Cortex of kidney (tissue), 1 donor: ENCODE measurements at places on chromosomes 7 and 10.

DNA sequence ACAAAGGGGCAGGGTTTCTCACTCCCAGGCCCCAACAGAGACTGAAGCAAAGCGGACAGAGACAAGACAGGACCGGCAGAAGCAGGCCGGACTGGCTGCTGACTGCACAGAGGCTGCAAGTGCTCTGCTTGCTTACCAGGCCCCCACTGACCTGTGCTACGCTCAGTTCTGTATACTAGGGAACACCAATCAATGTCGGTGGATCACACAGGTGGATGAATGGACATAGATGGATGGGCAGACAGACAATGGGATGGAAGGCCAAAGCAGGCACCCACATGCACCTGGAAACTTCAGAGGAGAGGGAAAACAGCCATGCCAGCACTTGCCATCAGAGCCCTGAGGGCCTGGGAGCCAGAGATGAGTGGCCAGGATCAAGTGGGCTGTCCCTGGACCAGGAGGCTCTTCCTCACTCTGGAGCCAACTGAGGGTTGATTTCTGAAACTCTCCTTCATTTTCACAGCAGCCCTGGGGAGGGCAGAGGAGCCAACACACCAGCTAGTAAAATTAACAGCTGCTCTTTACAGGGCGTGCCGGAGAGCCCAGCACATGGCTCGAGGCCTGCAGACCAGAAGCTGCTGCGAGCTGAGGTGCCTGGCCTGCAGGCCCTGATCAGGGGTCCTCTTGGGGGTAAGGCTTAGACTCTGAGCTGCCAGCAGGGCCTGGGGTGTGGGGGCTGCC is 243.6 kb downstream of the KCNMA1 start:
- no peak for DNase-seq

- no peak for DNase-seq
Measured at GRCh38 chr7:94440451-94441039, 45.9 kb downstream of the COL1A2 start.

GRCh38 chr10:122591736-122592135 is 31.2 kb downstream of the DMBT1 start:
- no peak for DNase-seq

DNA sequence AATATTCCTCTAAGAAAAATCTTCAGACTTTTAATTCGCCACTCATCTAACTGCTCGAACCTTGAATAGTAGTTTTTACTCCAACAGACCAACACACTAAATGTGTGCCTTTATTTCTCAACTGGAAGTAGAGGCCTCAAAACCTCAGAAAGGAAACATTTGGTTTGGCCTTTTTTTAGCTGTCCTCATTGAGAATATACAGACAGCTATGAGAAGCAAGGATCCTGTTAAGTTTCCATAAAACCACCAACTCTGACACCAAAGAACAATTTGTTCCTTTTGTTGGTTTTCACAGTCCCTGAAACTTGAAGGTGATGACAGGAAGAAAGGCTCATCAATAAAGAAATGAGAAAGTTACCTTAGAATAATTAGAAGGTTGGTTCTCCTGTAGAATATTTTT is 199.2 kb upstream of the MEOX2 start:
- no peak for DNase-seq

GRCh38 chr10:77104459-77104980 is 533.1 kb downstream of the KCNMA1 start:
- no peak for DNase-seq

GRCh38 chr7:157674715-157675426 is 338.1 kb downstream of the DNAJB6 start:
- DNase-seq = no peak

DNA sequence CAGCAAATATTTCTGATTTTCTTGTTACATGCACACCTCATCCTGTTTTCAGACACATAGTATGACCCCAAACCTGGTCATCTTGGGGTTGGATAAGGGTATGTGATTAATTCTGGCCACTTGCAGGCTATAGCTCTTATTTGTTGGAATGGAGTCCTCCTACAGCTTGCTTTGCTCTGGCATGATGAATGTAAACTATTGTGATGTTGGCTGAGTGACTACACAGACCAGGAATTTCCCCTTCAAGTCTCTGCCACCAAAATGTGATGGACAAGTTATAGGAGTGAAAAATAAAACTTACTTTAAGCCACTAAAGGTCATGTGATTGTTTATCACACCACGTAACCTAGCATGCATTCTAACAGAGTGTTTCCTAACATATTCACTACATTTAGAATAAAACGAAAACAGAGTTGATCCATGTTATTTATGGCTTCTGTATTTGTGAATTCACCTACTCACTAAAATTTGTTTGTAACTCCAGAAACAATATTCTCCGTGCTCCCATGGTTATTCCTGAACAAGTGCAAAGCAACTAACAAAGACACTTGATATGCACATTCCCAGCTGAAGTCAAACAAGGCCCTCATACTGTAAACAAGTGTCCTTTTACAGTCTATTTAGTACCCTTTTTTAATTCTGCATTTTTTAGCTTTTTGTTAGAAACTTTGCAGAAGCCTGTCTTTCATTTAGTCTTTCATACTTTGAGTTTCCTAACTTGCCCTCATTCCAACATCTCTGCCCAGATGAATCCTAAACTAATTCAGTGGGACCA is 599.2 kb upstream of the PCDH15 start:
- no peak for DNase-seq

DNA sequence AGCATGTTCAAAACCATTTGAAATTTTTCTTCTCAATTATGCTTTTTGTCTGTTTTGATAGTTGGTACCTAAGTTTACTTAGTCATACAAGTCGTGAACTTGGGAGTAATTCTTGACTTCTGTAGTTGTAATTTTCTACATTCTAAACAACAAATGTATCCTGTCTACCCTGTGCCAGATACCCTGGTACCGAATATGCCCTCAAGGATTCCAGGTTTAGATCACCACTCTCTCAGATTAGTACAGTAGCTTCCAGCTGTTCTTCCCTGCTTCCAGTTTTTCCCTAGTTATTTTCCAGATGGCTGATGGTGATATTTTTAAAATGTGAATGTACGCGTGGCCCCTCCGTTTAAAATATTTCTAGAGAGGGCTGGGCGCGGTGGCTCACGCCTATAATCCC is 6.5 kb downstream of the STAM start:
- DNase-seq = no peak

DNA sequence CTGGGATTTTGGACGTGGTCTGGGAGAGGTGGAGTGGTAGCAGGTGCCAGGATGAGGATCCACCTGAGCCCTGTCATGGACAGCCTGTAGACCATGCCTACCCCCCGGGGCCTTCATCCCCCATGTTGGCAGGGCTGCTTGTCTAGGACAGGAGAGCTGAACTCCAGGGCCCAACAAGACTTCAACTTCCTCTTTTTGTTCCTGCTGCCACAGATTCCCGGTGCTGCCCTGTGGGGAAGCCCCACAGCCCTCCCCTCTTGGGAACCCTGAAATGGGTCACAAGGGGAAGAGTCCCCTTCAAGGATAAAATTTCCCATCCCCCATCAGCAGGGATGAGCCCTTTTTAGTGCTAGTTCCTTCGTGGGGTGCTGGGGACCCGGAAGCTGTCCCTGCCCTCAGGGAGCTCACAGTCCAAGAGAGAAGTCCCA is 1.3 kb upstream of the CUEDC2 start:
- DNase-seq = no peak

DNA sequence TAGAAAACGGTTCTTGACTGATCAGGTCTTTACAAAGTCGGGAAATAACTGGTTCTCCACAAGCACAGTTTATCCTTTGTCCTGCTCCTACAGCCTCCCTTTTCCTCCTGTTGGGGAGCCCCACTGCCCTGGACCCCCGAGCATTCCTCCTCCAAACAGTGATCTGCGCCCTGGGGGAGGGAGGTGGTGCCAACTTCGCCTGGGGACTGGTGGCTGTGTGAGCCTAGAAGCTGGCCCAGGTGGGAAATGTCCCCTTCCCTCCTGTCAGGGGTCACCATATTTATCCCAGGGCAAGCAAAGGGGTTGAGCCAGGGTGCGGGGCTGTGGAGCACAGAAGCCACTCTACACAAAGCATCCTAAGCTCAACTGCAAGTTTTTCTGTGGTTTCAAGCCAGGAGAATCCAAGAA is 5.2 kb downstream of the HMX3 start:
- no peak for DNase-seq

GRCh38 chr7:25832929-25833328 is 319.1 kb upstream of the NFE2L3 start:
- no peak for DNase-seq

GRCh38 chr7:80482950-80483349 is 28.9 kb downstream of the GNAT3 start:
- no peak for DNase-seq

DNA sequence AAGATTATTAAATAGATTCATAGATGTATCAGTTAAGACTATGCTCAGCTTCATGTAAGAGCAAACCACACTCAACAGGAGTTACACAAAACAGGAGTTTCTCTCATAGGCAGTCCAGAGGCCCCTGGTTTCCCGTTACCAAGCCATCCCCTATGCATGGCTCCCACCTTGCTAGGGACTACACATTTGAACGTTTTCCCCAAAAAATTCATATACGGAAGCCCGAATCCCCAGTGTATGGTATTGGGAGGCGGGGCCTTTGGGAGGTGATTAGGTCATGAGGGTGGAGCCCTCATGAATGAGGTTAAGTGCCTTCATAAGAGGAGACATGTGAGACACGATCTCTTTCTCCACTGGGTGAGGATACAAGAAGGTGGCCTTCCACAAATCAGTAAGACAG is 29.1 kb downstream of the RSU1 start:
- no peak for DNase-seq

GRCh38 chr7:90611115-90611514 is 15.0 kb downstream of the CDK14 start:
- DNase-seq = no peak

- no peak for DNase-seq
Measured at GRCh38 chr10:86393862-86394455, 27.4 kb upstream of the GRID1 start.

DNA sequence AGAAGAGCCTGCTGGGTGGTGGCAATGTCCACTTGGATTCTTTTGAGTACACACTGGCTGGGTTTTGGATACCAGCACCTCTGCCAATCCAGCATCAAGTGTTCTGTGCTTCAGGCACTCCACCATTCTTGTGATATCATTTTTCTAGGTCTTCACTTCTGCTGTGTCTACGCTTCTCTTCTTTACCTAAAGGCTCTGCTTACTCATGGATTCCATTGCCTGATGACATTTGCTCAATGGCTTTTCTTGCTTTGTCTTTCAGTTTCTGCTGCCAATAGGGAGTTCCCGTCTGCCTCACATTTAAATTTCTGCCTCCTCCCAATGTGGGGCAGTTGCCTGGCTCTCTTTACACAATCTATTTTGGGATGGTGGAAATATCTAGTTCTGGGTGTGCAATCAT is 12.7 kb upstream of the PAPSS2 start:
- DNase-seq = no peak

DNA sequence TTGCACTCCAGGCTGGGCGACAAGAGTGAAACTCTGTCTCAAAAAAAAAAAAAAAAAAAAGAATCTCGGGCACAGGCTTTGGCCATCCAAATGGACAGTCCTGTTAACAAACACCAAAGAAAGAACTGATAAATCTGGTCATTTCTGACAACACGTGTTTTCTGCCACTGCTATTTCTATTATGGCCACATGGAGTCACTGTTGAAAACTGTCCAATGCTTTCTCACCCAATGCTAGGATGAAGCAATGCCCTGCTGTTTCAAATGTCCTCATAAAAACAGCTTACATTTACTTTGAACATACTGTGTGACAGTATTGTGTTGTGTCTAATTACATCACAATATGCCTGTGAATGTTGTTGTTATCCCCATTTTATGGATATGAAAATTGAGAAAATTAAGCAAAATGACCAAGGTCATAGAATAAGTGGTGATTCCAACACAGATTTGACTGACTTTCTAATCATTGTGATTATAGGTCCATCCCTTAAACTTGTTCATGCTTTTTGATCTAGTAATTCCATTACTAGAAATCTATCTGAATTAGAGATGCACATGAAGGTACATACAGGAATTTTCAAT is 19.9 kb upstream of the MAP3K8 start:
- no peak for DNase-seq

GRCh38 chr7:129773871-129774270 is 162.4 kb downstream of the NRF1 start:
- no peak for DNase-seq

- no peak for DNase-seq
Measured at GRCh38 chr7:84697506-84697905, 489.4 kb downstream of the SEMA3D start.

DNA sequence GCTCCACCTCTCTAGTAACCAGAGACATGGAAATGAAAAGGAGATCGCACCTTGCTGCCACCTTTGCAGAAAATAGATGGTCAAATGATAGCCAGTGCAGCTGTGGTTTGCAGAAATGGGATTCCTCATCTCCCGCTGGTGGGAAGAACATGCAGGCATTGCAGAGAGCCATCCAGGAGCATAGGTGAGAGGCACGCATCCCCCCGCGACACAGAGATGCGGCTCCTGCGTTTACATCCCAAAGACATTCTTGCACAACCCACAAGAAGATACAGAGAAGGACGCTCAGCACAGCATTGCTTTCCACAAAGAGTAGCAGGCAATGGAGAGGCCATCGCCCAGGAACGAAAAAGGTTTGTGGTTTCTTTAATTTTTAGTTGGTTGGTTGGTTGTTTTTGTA is 56.2 kb downstream of the OAT start:
- no peak for DNase-seq

DNA sequence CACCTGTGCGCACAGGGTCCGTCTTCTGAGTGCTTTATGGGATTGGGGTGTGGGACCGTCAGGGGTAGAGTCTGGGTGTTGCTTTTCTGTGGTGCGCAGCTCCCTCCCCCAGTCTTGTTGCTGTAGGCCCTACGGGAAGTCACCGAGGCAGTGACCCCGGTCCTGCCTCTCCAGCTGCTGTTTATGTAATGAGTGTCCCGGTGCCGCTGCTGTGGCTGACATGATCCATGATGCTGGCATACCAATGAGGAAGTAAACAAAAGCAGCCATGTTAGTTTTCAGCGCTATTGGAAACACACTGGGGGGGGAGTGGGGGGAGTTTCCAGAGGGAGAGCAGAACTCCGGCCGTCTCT is 1.1 kb downstream of the TRIM8 start:
- no peak for DNase-seq

DNA sequence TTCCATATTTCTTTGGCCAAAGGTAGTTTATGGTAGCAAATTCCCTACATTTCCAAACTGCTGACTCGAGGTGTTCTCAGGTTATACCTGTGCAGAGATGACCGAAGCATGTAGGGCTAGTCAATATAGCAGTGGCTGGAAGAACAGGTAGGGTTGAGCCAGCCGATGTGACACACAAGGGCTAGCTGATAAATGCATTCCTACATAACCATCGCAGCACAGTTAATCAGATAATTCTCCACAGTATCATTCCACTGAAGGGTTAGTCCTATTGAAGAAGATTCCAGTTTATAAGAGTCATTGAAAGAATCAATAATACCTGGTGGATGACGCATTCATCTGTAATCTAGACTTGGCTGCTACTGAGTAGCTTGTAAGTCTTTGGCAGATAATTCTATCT is 220.0 kb downstream of the KIF20B start:
- DNase-seq = no peak
